ENCODE measurements at places on chromosomes 5 and 9.

DNA sequence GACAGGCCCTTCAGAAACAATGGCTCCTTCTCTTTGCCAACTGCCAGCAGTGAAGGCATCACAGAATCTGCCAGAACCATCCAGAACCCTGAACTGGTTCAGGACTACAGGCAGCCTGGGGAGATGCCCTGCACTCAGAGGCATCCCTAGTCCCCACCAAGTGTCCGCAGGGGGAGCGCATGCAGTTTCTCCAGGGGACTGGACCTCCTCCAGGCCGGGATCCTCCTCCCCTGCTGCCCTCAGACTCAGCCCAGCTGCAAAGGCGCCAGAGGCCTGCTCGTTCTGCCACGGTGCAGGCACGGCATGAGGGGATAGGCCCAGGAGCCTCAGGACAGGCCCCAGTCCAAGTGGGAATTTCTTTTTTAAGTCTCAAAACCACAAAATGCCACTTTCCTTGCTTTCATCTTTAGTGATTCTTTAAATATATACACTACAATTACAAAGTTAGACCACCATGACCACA is 72.0 kb downstream of the SEMA4D start:
- no peak for DNase-seq

DNA sequence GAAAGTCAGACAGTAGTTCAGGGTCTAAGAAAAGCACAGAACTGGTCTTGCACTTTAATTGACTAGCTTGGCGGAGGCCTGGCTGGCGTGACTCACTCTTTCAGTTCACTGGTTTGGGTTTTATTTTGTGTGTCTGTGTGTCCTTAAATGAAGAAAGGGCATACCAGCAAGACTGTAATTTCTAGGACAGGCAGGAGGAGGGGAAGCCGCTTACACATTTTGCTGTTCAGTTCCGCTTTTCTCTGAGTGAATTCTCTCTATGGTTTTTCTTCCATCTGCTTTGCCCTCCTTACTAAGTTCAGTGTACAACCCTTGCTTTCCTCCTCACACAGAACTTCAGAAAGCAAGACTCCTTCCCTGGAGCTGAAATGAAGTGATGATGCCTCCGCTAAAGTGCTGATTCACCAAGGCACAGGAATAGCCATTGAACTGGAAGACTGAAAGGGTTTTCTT is 150.8 kb downstream of the MEF2C start:
- DNase-seq, result no peak

DNA sequence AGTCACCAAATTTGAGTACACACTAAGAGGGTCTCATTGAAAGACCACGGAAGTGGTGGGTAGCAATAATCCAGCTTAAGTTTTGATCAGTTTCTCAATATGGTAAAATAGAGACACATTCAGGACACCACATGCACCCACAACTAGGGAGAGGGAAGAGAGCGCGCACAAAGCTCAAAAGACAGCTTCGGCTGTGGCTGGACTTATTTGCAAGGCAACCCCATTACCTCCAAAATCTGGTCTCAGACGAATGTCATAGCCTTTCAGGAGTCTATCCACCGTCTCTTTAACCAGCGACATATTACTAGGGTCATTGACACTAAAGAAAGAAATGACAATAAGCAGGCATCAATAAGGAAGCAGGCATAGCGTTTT is 443 bp downstream of the GABRB2 start:
- no peak for DNase-seq

DNA sequence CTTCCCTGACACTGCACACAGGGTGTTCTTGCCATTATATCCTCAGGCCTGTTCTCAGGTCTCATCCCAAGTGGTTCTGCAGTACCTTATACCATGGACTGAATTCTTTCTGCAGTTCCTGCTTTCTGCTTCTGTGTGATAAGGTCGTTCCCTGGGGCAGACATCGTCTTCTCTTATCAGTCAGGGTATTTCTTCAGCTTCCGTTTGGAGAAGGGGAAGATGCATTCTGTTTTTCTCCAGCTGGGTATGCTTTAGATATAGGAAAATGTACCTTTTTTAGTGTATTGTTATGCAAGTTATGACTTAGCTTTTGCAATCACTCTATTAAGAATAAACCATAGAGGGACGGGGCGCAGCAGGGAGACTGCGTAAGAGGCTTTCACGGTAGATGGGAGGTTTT is 31.1 kb downstream of the RALGPS1 start:
- no peak for DNase-seq

- no peak for DNase-seq
These were observed 112.4 kb upstream of the BNC2 start for GRCh38 chr9:16982780-16983310.

DNA sequence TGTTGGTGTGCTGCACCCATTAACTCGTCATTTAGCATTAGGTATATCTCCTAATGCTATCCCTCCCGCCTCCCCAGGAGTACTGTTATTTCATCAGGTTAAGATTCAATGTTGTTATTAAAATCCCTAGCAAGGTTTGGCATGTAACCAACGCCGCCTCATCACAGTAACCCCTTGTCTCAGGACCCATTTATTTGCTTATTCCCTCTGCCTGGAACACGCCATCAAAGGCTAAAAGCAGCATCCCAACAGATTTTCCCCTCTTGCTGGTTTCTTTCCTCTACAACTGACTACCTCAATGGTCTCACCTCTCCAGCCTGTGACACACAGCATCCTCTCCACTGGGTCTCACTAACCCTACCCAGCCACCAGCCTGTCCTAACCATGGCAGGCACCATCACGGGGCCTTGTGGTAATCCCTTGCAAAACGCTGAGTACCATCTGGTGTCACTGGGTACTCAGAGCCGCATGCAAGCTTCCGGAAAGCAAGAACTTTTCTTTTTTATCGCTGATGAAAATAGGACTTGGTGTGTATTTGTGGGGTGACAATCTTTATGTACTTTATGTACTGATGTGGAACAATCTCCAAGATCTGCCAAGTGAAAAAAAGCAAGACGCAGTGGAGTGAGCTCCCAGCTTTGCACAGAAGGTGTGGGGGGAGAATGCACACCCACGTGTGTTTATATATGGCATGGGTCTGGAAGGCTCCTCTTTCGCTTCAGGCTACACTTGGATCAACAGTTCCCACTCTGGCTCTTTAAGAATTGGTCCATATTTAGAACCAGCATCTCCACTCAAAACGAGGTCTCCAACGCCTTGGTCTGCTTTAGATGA is 6.1 kb downstream of the RPS14 start:
- DNase-seq, result no peak

DNA sequence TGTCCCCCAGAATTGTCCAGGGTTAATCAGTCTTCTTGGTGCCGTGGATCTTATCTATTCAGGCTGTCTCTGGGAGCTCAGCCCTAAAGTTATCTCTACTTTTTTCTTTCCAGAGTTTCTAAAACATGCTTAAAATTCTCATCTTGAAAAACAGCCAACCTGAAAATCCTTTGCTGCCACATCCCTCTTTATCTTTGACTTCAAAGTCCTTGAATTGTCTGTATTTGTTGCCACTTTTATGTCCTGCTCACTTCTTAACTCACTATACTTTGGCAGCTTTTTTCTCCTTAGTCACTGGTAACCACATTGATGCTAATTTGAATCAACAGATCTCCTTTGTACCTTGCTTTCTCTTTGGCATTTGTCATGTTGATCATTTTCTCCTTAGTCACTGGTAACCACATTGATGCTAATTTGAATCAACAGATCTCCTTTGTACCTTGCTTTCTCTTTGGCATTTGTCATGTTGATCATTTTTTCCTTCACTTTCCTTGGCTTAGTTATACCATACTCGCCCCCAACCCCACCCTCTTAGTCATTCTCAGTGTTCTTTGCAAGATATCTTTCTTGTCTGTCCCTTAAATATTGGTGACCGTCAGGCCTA is 8.5 kb downstream of the DMXL1 start:
- DNase-seq, result peak; percentile 31

- no peak for DNase-seq
These were observed 41.1 kb downstream of the ELAVL2 start for GRCh38 chr9:23784962-23785361.

DNA sequence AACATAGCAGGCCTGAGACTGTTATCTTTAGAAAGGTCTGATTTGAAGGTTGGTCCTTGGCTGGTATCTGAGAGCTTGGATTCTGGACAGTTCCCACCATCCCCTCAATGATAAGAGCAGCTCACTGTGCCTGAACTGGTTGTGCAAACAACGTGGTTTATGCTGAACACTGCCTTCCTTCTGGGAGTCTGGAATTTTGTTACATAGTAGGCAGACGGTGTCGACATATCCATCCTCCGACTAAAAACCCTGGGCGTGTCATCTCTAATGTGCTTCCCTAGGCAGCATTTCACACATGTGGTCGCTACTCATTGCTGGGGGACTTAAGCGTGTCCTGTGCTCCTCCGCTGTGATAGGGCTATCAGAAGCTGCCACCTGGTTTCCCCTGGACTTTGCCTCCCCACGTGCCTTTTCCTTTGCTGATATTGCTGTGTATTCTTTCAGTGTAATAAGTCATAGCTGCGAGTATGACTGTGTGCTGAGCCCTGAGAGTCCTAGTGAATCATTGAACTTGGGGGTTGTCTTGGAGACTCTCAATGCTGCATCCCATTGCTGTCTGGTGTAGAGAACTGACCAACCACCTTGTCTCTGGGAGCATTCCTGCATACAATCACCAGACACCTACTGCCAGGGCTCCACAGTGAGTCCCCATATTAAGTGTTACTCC is 119.1 kb upstream of the TBC1D2 start:
- DNase-seq, result peak; percentile 57

DNA sequence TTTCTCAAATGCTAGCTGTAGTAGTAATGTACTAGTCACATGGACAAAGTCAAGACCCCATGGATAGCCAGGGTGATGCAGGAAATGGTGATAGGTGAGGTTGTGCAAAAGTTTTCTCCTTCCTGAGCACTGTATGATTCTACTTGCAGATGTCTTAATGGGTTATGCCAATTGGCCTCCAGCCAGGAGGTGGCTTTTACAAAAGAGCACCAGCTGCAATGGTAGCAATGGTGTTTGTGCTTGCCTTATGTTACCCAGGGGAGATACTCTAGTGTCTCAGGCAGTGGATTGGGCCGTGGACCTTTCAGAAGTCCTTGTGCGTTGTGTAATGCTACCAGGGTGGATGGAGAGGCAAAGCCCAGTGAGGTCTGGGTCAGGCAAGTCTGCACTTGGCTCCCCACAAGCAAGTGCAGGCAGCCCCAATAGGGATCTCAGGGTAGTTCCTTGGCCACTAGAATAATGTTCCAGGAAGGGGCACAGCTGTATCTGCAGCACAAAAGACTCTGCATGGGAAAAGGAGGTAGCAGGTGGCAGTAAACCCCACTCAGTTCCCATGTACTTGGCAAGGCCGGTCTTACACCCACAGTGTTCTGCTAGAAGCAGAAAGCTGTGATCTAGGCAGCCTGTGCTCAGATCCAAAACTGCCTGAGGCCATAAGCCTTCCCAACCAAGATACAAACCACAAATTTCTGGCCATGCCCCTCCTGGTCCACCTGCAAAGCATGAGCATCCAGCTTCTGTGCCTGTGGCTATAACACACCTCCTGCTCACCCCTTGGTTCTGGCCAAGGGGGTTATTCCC is 46.4 kb upstream of the EDIL3 start:
- DNase-seq, result no peak

DNA sequence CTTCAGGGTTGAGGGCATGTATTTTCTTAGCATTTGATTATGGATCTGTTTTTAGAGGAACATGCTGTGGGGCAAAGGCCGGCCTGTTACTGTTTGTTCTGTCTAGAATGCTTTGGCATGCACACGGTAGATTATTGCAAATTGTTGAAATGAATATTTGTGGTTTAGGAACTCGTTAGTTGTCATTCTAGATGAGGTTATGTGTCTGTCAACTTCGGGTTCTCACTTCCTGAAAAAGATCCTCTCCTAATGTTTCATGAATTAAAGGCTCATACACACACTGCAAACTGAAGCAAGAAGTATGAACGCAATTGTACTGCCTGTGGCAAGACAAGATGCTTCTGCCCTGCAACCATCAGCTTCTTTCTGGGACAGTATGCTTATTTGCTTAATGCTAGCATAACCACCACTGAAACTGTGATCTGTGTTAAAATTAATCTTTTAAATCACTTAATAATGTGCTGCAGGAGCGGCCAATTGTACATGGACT is 99.6 kb downstream of the BASP1 start:
- no peak for DNase-seq

DNA sequence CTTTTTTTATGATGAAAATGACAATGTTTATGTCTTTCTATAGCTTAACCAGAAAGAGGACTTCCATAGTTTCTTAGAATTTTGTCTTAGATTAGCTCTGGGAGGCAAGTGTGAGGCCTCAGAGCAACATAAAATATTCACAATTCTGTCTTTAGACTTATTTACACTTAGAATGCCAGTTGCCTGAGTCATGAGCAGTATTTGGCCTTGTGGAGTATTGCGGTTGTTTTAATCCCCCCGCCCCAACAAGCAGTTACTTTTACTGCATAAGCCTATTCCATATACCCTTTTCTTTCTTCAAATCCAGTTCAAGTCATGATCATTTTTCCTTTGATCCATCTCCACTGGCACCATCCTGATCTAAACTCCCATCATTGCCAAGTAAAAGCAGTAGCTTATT is 198.0 kb upstream of the EGFLAM start:
- DNase-seq, result peak; percentile 20

DNA sequence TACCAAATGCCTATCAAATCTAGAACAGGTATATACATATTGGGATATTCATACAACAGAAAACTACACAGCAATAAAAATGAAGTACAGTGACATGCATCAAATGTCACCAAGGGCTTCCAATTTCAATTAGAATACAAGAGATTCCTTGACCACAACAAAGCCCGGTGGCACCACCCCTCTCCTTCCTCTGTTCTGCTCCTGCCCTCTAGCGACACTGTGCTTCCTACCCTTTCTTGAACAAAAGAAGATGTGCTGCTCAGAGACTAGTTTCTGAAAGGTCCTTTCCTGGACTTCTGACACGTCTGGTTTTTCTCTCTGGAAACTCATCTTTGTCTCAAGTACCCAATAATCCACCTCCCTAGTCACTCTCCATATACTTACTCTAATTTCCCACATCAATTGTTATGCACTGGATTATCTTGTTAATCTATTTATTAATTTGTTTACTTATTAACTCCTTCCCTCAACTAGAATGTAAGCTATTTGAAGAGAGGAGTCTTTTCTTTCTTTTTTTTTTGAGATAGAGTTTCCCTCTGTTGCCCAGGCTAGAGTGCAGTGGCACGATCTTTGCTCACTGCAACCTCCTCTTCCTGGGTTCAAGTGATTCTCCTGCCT is 70.4 kb upstream of the CTSV start:
- peak; percentile 60 for DNase-seq

- no peak for DNase-seq
These were observed 62.8 kb downstream of the CDC14B start for GRCh38 chr9:96556701-96557461.

- peak; percentile 39 for DNase-seq
These were observed 35.0 kb upstream of the DMRT1 start for GRCh38 chr9:806285-807156.

GRCh38 chr9:70205366-70206020 is 53.3 kb upstream of the SMC5 start:
- DNase-seq, result no peak
